ENCODE measurements at places on chromosomes 7 and 10.

DNA sequence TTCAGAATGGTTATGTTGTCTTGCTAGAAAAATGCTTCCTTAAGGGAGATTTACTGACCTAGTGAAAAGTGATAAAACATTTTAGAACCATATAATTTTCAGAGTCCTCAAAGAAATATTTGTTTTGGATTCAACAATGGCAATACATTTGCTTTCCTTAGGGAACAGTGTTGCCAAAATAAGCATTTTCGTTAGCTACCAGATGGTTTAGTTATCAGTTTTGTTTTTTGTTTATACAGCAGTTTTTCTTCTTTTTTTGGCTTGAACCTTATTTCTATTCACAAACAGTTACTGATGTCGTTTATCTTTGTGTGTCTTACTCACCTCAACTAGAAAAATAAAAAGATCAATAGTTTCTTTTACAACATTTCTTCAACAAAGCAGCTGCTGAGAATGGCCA lies 48.6 kb downstream of the EXOC4 start:
- no peak for DNase-seq

DNA sequence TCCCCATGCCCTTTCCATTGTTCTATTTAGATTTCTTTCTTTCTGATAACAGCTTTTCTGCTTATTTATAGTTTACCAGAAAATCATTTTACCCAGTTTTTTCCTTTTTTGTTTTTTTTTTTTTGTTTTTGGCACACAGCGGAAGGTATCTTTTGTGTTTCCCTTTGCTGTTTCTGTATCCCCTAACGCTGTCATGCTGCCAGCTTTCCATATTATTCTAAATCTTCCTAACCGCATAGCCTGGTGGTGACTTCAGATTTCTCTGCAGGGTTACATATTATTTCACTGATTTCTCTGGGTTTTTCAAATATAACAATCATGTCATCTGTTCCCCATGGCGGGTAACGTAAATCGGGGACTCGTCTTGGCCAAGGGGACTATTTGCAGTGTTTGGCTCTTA lies 4.0 kb upstream of the SLC29A4 start:
- no peak for DNase-seq

- no peak for DNase-seq
Measured at GRCh38 chr7:35983626-35984025, 169.4 kb upstream of the EEPD1 start.

DNA sequence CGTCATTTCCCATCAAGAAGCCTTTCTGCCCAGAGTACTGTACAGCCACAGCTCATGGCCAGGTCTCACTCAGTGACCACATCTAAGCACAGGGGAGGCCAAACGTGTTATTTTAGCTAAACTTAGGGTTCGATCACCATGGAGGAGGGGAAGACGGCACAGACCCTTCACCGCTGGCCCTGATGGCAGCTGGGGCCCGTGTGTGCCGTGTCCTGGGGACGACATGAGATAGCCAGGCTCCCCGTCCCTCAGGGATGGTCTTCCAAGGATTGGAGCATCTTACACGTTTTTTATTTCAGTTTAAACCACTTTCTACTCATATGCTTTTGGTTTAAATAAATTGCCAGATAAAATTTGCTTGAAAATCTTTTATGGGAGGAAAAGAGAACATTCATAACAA lies 512.9 kb downstream of the DNAJB6 start:
- DNase-seq = no peak

DNA sequence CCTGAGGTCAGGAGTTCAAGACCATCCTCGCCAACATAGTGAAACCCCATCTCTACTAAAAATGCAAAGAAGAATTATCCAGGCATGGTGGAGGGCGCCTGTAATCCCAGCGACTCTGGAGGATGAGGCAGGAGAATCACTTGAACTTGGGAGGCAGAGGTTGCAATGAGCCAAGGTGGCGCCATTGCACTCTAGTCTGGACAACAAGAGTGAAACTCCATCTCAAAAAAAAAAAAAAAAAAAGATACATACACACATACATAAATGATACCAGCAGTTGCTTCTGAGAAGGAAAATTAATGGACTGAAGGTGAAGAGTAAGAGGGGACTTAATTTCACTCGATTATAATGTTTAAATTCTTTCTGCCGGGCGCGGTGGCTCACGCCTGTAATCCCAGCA lies 40.2 kb upstream of the PAX2 start:
- no peak for DNase-seq

- DNase-seq = no peak
Measured at GRCh38 chr10:4514445-4515108, 311.4 kb upstream of the AKR1E2 start.

GRCh38 chr10:48496831-48497779 lies 107.8 kb downstream of the ARHGAP22 start:
- DNase-seq = no peak

DNA sequence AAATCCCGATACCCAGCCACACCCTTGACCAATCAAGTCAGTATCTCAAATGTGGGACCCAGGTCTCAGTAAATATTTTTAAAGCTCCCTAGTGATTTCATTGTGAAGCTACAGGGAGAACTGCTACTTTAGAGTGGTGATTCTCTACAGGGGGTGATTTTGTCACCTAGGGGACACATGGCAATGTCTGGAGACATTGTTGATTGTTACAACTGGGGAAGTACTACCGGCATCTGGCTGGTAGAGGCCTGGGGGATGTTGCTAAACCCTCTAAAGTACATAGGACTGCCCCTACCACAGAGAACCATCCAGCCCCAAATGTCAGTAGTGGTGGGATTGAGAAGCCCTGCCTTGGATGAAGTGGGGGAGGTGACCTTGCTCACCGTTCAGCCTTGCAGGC lies 152.9 kb downstream of the RPS24 start:
- no peak for DNase-seq

GRCh38 chr10:69451784-69452251 lies 553 bp downstream of the TSPAN15 start:
- no peak for DNase-seq

GRCh38 chr10:5442065-5442989 lies 30.0 kb downstream of the NET1 start:
- DNase-seq = no peak

DNA sequence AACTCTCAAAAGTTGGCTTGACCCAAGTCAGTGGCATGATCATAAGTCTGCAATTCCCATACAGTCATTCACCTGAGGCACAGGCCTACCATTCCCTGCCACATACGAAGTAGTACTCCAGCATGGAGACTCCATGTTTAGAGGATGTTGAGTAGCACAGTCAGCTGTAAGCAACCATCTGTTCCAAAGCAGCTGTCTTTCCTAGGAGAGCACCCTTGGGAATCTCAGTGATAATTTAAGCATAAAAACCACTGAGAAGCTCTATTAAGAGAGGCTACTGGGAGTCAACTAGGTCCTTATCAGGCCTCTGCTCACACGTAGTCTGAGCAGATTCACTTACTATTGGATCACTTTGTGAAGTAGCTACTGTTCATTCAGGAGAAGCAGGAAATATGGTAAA lies 61.6 kb upstream of the UNC5B start:
- DNase-seq = no peak

- DNase-seq = no peak
Measured at GRCh38 chr7:75596727-75597614, 104.9 kb downstream of the SPDYE5 start.

DNA sequence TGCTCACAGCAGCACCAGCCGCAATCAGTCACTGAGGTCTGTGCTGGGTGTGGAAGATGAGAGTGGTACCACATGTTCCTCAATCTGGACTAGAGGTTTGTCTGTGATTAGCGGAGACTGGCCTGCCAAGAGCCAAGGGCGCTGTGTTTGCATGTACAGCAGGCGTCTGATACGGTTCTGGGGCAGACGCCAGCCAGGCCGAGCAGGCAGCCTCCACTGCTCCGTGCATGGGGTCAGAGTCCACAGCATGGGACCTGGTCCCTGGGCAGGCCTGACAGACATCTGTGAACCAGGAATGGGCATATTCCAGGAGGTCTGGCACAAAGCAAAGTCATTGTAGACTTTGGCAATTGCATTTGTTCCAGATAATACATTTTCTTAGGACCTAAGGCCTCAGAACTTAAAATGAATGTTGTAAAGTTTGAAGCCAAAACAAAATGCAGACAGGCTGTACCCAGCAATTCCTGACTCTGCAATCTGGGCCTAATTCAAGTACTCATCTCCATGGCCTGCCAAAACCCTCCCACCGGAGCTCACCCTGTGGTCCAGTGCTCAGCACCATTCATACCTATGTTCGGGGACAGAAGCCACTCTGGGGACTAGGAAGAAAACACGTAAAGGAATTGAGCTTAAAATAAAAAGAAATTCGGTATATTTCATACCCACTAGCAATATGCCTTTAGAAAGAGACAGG lies 50.0 kb upstream of the FAM20C start:
- no peak for DNase-seq

DNA sequence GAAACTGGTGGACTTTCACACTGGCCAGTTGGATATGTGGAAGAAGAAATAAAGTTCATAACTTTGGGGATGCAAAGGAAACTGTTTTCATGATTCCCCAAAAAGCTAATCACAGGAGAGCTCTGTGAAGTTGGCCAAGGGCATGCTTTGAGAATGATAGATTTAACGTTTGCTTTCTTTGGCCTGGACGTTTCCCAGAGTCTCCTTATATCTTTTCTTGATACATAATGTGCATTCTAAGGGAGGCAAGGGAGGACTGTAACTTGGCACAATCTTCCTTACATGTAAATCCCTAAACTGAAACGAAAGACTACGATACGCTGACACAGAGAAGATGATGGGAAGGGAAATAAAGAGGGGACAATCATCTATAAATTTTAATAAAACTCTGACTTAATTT lies 176.5 kb upstream of the INHBA start:
- DNase-seq = no peak

DNA sequence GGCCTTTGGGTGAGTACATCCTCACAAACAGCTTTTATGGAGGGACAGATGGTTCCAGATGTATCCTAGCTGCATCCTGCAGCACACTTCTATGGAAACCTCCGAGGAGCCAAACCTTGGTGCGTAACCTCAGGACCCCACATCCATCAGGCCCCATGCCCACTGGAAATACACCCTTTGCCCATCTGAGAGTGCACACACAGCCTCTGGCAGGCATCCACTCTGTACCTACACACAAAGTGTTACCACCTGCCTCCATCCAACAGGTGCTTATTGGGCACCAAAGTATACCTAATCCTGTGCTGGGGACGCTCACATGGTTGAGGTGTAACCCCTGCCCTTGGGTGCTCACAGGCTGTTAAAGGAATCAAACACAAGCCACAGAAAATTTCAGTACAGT lies 117.9 kb downstream of the ADCY1 start:
- no peak for DNase-seq

Measured in activated CD4-positive, CD25-positive, alpha-beta regulatory T cell (primary cell).